ENCODE measurements at places on chromosomes 6 and 20. TPM values are rescaled to one million over a fixed set of nuclear protein-coding genes. Genes with fewer than 3 reads are reported as not detected.

- no peak for DNase-seq
Measured at GRCh38 chr6:8652710-8653109, 217.4 kb upstream of the SLC35B3 start.

- DNase-seq, result no peak
Measured at GRCh38 chr6:64213697-64214096, 578.1 kb downstream of the PHF3 start.

- DNase-seq, result no peak
Measured at GRCh38 chr6:162726947-162727321, 632 bp downstream of the PRKN start.

DNA sequence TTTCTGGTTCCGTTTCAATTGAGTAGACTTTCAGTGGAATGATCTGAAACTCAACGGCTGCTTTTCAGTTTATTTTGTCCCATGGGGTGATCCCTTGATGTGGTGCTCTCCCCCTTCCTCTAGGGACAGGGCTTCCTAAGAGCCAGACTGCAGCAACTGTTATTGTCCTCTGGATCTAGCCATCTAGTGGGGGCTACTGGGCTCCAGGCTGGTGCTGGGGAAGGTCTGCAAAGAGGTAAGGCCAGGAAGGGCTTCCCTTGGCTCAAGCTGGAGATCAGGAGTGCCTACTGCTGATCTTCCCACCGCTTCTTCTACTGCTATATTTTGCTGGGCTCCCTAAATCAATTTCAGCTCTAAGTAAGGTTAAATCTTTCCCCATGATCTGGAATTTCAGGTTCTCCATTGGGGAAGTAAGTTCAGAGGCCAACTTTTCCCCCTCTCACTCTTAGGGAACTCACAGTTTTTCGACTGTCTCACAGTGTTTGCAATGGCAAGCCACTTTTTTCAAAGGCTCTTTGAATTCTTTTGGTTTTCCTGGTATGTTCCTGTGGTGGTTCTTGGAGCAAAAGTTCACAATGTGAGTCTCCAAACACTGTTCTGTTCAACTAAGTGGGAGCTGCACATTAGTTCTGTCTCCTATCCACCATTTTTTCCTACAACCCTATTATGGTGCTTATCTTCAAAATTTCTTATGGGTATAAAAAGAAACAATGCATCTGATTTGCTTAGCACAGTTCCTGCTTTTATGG, 286.2 kb upstream of the EXOC2 start:
- DNase-seq, result no peak

DNA sequence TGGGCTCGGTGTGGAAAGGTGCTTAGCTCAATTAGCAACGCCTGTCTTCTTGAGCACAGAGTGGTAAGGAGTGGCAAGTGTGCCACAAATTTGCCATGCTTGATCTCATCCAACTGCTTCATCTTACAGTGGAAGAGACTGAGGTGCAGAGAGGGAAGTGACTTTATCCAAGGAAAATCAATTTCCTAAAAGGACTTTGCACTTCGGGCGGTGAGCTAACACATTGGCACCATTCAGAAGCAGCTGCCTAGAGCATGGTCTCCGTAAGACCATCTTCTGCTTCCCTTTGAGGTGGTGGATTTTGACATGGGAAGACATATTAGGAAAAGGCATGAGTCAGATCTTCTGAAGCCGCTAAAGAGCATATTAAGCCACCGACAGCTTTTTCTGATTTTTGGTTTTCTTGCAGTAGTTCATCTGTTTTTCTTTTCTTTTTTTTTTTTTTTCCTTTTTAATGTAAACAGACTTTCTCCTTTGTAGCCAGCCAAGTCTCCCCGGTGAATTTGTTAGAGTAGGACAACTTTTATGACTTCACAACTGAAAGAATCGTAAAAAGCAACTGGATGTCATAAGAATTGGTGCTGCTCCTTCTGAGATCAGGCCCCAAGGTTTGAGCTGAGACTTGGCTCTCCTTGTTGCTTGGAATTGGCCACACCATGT, 273.2 kb downstream of the CDC5L start:
- DNase-seq, result no peak

GRCh38 chr20:18524646-18525045, 16.9 kb downstream of the SEC23B start:
- no peak for DNase-seq

DNA sequence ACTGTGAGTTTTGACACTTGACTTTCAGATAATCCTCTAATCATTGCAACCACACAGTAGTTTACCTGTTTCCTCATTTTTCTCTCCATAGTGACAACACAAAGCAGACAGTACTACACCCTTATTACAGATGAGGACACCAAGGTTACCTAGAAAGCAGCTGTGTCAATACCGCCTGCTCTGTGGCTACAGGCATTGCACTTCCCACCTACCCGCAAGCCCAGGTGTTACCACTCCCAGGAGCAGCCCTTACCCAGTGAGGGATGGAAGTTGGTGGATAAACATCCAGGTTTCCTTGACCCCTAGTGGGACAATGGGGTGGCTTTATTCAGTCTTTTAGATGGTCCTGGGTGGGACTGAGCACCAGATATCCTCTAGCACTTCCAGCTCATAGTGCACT, 503.6 kb downstream of the PTPRT start:
- no peak for DNase-seq

DNA sequence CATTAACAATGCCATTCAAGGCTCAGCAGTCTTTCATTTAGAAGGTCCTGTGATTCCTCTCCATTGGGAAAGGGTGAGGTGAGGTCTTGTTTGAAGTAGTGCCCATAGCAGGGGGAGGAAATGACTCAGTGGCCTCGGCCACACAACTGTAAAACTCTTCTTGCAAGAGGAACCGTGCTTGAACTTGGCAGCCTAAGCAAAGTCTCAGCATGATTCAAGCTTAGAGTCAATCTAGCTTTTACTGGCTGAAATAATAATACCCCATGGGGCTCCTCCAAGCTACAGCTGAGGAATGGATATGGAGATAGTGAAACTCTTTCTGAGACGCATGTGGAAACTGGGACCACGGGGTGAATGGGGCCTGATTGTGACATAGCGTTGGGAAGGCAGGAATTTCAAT, 428.2 kb downstream of the BMP2 start:
- no peak for DNase-seq

The PKIB gene
- polyA plus RNA-seq, result 0.32 TPM

The SAMD5 gene
- not detected for polyA plus RNA-seq

The ARFGEF3 gene
- polyA plus RNA-seq, result not detected

The LY86 gene
- not detected for polyA plus RNA-seq
